ENCODE measurements at places on chromosomes 6 and 20.

GRCh38 chr6:37826993-37827392 is 7.5 kb downstream of the ZFAND3 start:
- DNase-seq: peak; percentile 53

DNA sequence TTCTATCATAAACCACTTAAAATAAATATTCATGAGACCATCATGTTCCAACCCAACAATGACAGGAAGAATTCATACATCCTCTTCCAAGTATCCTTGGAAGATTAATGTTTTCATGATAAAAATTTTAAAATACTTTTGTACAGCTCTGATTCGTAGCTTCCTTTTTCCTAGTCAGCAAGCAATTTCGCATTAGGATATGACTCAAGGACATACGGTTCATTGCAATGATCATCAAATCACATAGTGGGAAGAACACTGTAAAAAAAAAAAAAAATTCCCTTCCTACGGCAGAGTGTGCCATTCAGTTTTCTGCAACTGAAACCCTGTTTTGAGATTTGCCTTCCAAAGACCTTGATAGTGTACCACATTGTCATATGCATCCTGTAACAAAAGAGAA is 35.3 kb upstream of the GFOD1 start:
- DNase-seq: no peak

- no peak for DNase-seq
Measured at GRCh38 chr20:63742381-63743024, 2.9 kb downstream of the SLC2A4RG start.

GRCh38 chr6:16741112-16742016 is 19.9 kb downstream of the ATXN1 start:
- no peak for DNase-seq

- no peak for DNase-seq
Measured at GRCh38 chr6:84657486-84657885, 106.9 kb downstream of the TBX18 start.

DNA sequence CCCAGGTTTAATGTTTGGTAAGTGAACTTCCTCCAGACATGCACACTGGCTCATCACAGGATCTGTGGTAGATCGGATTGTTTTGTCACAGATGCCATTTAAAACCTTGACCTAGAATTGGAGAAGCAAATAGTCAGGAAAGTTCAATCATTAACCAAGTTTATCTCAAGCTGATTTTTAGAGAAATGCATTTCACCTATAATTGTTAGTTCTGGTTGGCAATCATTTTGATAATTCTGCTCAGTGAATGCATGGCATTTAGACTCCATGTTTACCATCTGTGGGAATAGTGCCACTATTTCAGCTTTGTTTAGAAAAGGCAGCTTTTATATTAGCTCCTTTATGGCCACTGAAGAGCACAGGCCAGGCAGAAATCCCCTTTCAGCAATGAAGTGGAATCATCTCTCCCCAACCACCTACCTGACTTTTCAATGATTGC is 73.9 kb upstream of the IPCEF1 start:
- peak; percentile 35 for DNase-seq

- DNase-seq: no peak
Measured at GRCh38 chr6:140174524-140174923, 800.1 kb upstream of the CITED2 start.

DNA sequence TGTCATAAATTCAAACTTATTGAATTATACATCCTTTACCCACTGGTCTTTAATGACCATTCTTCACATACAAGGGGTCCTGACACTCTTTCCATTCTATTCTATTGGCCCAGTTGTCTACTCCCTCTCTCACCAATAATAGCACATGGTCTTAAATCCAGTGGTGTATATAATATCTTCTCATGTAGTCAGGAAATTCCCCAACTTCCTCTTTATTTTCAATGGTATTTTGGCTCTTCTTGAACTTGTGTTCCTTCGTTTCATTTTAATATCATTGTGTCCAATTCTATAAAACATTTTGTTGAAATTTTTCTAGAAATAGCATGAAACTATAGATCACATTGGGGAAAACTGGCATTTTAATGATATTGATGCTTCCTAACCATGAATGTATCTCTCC is 36.8 kb downstream of the PSMB9 start:
- no peak for DNase-seq

- DNase-seq: no peak
Measured at GRCh38 chr6:44478158-44478557, 90.7 kb downstream of the CDC5L start.

All from NCI-H524 (cell line).